Fibroblast of skin of left quadriceps (primary cell): ENCODE measurements at places on chromosomes 7 and 10.

GRCh38 chr7:51255036-51255435 lies 61.6 kb downstream of the COBL start:
- DNase-seq, result no peak

DNA sequence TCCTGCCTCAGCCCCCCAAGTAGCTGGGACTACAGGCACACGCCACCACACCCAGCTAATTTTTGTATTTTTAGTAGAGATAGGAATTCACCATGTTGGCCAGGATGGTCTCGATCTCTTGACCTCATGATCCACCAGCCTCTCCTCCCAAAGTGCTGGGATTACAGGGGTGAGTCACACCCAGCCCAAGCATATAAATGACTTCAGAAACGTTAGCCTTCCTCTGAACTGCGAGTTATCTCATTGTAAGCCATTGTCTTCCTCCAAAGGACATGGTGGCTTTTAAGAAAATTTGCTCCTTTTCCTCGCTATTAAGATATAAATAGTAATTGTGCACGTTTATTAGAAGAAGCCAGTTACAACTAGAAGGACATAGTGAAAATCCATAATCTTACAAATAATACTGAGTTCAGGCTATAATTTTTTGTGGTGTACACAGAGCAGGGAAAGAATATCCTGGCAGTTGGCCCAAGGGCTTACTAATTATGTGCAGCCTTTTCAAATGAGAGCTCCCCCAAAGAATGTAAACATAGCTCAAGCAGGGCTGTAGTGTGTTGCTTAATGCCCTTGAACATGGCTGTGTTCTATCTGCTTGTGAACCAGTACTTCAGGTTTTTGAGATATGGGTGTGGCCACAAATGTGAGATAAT lies 495.8 kb downstream of the PARD3 start:
- peak; percentile 95 for DNase-seq

DNA sequence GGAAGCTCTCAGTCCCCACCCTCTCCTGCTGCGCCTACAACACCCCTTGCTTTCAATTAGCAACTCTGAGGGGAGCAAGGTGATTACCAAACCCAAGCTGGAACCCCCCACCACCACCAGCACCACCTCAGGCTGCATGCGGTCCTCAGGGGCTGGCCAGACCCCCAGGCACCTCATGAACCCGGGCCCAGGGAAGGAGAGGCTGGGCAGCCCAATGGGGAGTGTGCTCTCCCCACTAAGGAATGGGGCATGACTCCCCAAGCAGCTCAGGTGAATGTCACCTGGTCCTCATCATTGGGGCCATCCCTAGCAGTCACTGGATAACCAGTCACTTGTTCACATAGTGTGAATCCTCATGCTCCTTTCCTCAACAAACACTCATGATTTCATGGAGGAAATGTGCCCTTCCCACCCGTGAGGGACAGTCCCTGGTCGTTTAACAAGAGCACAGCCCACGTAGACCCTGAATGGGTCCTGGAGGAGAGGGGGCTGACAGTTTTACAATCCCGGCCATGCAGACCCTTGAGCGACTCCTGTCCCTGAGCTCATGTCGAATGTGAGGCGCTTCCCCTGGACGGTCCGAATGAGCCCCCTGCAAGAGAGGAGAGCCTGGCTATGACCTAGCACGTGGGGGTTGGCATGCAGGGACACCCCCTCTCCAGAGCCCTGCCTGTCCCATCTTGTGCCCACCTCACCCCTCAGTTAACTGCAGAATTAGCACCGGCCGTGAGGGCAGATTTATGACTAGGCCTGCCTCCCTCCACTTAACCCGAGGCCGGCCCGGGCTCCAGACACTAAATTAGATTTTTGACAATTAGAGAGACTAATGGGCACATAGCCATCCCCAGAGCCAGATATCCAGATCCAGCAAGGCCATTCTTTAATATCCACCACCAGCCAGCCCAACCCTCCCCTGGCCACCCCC lies 29.1 kb downstream of the POLL start:
- DNase-seq, result no peak

DNA sequence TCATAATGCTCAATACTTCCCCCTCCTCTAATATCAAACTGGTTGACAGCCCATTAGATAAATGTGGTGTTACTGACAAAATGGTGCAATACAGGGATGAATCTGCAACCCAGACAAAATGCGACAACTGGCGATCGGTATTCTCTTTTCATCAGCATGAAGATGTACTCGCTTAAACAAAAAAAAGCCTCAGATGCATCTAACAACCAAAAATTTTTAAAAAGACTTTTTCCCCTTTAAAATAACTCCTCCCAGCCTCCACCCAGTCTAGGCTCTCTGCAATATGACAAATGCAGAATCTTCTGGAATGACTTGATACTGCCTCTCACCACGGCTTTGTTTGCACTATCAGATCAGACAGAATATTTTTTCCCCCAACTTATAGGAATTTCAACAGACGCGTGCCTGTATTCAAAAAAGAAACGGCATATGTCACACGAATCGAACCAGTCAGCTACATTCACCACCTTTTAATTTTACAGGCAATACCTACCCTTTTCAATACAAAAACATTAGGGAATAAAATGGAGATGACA lies 1.2 kb downstream of the YWHAG start:
- DNase-seq, result no peak

GRCh38 chr10:29648114-29648982 lies 13.6 kb upstream of the SVIL start:
- DNase-seq, result no peak

DNA sequence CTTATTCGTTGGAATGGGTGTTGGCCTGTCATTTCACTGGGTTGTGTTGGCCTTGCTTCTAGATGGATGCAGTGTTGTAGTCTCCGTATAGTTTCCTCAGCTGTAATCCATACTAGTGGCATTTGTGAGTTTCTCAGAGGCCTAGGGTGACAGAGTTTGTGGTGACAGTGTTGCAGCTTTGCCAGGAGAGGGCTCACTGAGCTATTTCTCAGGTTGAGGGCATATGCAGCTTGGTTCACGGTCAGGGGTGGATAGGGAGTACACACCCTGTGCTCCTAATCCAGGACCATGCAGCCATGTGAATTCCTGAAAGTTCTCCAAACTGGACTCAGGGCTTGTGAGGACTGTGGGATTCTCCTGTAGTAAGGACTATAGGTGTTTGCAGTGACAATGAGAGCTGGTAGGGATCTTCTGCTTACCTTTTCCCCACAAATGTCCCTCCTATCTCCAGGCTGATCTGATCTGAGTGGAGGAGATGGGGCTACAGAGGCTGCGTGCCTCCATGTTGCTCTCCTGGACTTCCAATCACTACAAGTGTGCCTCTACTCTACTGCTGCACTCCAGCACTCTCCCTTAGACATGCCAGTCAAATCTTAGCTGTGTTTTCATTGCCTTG lies 229.0 kb downstream of the STK31 start:
- peak; percentile 5 for DNase-seq
